Caki2 (cell line): ENCODE measurements at places on chromosomes 1 and 21.

DNA sequence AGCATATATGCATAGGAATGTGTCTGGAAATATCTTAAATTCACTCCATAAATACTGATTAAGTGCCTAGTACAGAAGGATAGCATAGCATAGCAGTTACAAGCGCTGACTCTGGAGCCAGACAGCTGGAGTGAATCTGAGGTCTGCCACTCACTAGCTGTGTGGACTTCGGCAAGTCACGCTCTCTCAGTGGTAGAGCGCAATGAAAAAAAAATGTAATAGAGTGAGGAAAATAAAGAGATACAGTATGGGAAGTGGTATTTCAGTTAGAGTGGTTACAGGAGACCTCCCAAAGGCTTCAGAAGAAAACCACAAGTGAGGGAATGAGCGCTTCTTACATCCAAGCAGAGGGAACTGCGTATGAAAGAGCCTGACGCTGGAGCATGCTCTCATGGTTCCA lies 338.9 kb upstream of the PRMT6 start:
- DNase-seq, result no peak

- no peak for DNase-seq
Observed at GRCh38 chr1:174702011-174702410, 254.2 kb downstream of the GPR52 start.

DNA sequence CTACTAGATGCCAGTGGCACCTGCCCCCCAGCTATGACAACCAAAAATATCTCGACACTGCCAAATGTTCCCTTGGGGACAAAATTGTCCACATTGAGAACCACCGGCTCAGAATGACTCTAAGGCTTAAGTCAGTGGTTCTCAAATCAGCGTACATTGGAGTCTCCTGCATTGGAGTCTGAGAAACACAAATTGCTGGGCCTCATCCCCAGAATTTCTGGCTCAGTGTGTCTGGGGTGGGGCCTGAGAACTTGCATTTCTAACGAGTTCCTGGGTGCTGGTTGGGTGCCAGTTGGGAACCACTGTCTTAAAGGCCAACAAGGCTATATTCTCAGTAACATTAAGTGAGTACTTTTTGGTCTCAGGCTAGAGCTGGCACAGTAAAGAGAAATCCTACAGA lies 77.7 kb upstream of the GADD45A start:
- DNase-seq, result no peak

GRCh38 chr1:116857092-116857491 lies 52.6 kb upstream of the PTGFRN start:
- DNase-seq, result no peak

- DNase-seq, result no peak
Observed at GRCh38 chr21:28148400-28149064, 844.1 kb downstream of the LTN1 start.
